Stimulated activated CD4-positive, alpha-beta T cell treated with anti-CD3 and anti-CD28 coated beads, Interleukin-4, amount 100 ng/mL, for 4 hours (primary cell): ENCODE measurements at places on chromosomes 12 and 14.
A peak's percentile ranks its signal among the peaks of the same experiment; 100 is the strongest.

- DNase-seq, result no peak
Observed at GRCh38 chr14:76654573-76655108, 106.6 kb upstream of the VASH1 start.

- DNase-seq, result no peak
Observed at GRCh38 chr14:102479777-102480176, 29.8 kb downstream of the ANKRD9 start.

- no peak for DNase-seq
Observed at GRCh38 chr12:13023811-13024530, 20.2 kb upstream of the FAM234B start.

GRCh38 chr14:64795211-64795610 lies 84.5 kb downstream of the SPTB start:
- no peak for DNase-seq

- no peak for DNase-seq
Observed at GRCh38 chr12:95282266-95282665, 64.7 kb downstream of the VEZT start.

DNA sequence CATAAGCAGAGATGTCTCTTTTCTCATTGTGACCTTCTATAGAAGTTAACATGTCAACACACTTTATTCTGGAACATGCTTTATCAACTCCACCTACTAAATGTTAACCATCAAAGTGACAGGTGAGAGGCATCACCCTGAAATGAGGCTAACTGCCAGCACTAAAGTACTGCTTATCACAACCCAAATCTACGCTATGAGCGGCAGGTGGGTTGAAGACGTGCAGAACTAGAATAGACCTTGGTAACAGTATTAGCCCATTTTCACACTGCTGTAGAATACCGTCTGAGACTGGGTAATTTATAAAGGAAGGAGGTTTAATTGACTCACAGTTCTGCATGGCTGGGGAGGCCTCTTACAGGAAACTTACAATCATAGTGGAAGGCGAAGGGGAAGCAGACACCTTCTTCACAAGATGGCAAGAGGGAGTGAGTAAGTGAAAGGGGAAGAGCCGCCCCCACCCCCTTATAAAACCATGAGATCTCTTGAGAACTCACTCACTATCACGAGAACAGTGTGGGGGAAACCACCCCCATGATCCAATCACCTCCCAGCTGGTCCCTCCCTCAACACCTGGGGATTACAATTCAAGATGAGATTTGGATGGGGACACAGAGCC lies 359.0 kb downstream of the SEC23A start:
- DNase-seq, result no peak

GRCh38 chr12:108305520-108305919 lies 33.6 kb downstream of the CMKLR1 start:
- no peak for DNase-seq

DNA sequence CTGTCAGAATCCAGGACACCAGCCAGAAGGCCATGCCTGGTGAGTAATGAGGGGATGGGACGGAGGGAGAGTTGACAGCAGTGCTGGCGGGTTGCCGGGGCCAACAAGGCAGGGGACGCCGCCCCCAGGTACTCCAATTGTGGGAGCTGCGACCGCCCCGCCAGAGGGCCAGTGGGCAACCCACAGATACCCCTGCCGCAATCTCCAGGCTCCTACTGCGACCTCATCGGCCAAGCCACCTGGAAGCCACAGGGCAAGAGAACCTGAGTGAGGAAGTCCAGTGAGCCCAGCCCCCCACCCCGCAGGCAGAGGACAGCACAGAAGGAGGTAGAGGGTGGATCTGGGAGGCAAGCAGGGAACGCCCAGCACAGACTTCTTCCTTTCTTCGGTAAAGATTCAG lies 103.0 kb downstream of the RIMBP2 start:
- DNase-seq, result no peak

GRCh38 chr12:124322271-124322998 lies 27.5 kb downstream of the RFLNA start:
- no peak for DNase-seq

GRCh38 chr14:88851587-88851986 lies 27.1 kb downstream of the TTC8 start:
- DNase-seq, result no peak

DNA sequence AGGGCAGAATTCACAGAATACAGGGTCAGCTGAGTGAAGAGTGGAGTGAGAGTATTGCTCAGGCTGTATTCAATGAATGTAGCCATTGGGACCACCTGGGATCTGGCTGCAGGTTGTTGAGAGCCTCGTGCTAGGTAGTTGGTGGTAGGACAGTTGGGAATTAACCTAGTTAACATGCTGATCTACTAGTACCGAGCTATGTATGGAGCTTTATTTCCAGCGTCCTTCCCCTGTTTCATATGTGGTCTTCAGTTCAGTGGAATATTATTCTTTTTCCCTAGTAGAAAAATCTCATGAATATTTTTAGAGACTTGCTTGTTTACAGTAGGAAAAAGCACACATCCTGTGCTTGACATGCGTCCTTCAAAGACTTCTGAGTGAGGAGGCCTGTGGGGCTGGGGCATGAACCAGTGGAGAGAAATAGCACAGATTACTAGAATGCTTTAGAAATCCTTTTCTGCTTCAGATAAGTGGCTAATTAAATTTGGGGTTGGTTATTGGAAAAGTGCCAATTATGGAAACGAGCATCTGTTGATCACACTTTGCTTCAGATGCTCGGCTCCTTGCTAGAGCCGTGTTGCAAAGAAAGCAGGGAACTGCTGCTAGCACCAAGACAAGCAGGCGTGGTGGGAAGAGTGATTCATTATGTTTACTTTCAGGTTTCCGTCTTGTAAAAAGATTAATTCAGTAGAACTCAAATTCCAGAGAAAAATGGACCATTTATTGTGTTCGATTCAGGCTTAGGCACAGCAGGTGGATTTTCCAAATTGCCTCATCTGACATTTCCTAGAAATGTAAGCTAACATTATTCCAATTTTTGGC lies 53.6 kb downstream of the ARF6 start:
- peak; percentile 8 for DNase-seq

DNA sequence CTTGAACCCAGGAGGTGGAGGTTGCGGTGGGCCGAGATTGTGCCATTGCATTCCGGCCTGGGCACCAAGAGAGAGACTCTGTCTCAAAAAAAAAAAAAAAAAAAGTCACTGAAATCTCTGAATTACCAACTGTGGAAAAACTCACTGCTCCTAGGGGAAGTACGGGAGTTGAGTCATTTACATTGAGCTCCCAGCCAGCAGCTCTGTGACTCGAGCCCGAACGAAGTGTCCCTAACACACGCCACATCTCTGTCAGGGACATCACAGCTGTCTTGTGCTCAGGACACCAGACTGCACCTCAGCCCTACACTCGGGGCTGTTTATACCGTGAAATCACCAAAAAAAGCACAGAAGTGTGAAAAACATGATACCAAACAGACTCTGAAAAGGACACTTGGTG lies 21.1 kb downstream of the ATP6V0A2 start:
- no peak for DNase-seq

DNA sequence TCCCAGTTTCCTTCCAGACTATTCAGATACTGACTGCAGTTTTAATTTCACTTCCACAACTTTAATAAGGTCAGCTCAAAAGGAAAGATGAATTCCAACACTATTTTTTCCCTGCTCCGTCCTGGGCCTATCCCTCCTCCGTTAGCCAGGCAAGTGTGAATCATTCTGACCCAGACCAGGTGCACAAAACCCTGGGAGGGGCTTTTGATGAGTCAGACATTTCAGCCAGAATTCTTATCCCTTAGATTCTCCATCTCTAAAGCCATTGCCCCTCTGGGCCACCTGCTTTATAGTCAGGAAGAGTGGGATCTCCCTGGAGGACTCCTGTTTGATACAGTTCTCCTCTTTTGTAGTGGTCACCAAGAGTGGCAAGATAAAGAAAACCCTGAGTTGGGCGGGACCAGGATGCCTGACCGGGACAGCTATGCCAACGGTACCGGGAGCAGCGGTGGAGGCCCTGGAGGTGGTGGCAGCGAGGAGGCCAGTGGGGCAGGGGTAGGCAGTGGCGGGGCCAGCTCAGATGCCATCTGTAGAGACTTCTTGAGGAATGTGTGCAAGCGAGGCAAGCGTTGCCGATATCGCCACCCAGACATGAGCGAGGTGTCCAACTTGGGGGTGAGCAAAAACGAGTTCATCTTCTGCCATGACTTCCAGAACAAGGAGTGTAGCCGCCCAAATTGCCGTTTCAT lies 2.2 kb downstream of the ZC3H10 start:
- no peak for DNase-seq

DNA sequence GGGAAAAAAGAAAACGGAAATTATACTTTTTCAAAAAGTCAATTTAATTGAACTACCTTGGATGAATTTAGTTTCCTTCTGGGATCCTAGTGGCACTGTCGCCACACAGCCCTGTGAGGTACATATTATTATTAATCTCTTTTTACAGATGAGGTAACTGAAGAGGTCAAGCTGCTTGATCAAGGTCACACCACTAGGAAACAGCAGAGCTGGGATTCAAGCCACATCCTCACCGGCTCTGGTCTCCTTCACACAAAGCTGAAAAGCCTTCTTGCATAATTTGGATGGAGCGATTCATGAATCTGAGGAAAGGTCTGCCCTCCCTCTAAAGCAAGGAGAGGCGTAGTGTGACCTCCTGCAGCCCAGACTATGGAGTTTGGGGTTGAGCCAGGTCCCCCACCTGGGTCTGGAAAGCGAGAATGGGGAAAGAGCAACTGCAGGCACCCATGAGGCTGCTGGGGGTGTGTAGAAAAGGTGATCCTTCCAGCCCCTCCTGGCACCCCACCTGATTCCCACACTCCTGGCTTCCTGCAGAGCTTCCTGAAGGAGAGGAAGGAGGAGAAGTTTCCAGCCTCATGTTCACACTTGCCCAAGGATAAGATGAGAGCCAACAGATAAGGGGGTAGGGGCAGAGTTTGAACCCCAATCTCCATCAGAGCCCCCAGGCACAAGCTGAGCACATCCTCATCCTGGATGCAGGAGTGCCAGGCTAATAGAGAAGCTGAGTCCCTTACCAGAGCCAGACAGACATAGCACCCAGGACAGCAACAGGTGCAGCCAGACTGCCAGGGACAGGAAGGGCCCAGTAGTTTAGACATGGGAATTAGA lies 3.9 kb upstream of the KRT79 start:
- DNase-seq, result no peak

DNA sequence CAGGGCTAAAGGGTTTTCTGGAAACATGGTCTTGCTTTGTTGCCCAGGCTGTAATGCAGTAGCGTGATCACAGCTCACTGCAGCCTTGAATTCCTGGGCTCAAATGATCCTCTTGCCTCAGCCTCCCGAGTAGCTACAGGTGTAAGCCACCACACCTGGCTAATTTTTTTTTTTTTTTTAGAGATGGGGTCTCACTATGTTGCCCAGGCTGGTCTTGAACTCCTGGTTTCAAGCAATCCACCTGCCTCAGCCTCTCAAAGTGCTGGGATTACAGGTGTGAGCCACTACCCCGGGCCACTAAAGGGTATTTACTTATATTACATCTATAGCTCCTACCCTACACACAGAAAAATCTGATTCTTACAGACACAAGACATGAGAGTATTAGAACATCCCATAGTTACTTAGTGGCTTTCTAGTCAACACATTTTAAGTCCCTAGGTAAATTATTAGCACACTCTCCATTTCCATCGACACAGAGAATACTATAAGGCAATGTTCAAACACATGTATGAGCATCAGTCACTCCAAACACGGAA lies 6.2 kb upstream of the DCAF11 start:
- DNase-seq, result no peak

GRCh38 chr12:80187660-80188090 lies 88.3 kb downstream of the OTOGL start:
- no peak for DNase-seq

DNA sequence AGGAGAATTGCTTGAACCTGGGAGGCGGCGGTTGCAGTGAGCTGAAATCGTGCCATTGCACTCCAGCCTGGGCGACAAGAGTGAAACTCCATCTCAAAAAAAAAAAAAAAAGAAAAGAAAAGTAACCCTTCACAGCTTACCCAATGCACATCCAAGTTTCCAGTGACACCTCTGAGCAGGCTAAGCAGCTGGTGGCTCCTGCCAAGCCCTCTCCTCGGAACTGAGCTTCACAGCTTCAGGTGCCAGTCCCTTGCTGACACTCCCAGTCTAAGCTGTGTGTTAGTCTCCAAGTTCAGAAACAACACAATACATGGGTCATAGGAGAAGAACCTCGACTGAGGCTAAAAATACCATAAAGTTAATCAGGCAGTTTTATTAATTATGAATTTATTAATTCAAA lies 7.9 kb downstream of the CD9 start:
- no peak for DNase-seq

DNA sequence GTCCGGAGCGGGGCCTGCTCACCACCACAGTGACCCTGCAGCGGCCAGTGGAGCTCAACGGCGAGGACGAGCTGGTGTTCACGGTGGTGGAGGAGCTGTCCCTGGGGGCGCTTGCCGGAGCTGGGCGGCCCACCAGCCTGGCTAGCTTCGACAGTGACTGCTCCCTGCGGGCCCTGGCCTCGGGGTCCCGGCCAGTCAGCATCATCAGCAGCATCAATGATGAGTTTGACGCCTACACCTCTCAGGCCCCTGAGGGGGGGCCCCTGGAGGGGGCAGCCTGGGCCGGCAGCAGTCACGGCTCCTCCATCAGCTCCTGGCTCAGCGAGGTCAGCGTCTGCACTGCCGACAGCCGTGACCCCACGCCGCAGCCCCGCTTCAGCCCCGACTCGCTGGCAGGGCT lies 37.4 kb downstream of the KIF26A start:
- no peak for DNase-seq

- DNase-seq, result no peak
Observed at GRCh38 chr12:120999191-121000120, 16.8 kb downstream of the C12orf43 start.

- DNase-seq, result no peak
Observed at GRCh38 chr12:39440781-39441180, 2.1 kb downstream of the KIF21A start.

DNA sequence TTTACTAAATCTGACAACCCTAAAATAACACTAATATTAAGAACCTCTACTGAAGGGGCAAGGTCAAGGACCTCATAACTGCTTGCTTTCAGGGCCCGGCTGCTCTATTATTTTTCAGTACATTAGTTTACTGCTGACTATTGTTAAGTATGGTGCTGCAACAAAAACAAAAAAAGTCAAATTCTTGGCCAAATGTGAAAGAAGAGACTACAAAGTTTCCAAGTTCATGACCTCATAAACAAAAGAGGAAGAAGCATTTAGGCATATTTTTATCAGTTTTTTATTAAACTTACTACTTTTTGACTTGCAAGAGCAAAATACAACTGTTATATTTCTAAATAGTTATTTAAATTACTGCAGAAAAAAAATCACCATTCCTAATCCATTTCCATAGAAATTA lies 109.8 kb upstream of the GPHB5 start:
- no peak for DNase-seq

DNA sequence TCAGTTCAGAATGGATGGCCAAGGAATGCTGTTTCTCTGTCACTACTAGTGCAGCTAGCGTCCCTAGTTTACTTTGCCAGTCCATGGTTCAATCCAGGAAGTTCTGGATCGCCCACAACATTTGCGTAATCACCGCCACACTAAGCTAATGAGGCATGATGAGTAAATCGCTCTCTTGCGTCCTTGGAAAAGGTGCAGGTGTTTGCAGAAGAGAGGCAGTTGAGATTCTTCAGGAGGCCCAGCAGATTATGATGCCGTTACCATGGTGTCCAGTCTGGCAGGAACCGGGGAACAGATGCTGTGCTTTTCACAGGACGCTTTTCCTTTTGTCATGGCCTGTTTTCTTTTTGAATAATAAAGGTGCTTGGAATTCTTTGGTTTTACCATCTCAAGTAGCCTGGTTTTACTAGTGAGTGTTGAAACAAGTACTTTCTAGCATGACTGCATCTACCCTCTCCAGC lies 9.0 kb downstream of the TPH2 start:
- no peak for DNase-seq
